ENCODE measurements at places on chromosomes 16 and 17.

GRCh38 chr17:39198186-39198566 is 707 bp upstream of the CACNB1 start:
- DNase-seq = no peak

DNA sequence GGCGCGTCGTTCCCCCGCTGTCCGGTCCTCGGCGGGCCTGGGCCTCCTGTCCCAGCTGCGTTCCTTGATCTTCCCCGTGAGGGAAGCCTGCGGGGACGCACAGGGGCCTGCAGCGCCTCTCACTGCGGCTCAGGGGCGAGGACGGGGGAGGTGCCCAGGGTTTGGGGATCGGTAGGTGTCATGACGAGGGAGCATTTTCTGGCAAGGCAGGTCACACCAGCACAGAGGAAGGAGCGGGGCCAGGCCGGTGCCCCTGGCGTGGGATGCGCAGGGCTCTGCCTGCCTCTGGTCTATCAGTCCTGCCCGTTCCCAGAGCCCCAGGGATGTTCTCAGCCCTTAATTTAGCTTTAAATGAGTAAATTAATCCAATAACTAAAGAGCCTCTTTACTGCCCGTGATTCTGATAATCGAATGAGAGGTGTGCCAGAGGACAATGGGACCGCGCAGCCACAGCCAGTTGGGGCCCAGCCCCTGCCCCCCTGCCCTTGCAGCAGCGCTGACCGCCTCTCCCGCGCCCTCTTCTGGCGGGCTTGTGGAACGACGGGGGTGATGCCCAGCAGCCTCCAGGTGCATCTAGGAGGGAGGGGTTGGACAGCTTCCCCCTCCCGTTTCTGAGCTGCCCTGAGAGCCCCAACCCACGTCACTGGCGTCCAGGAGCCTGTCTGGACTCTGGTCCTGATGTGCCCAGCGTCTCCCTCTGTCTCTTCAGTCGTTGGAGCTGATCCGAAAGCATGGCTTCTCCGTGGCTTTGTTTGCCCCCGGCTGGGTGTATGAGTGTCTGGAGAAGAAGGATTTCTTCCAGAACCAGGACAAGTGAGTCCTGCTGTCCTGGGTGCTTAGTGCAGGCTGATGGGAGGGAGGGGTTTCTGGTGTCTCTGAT is 7.9 kb downstream of the ENGASE start:
- no peak for DNase-seq

- no peak for DNase-seq
Observed at GRCh38 chr17:44955674-44956425, 8.3 kb upstream of the KIF18B start.

- DNase-seq = no peak
Observed at GRCh38 chr17:348692-349425, 3.7 kb downstream of the RPH3AL start.

GRCh38 chr16:556474-557173 is 3.6 kb upstream of the PRR35 start:
- DNase-seq = no peak

GRCh38 chr16:66668777-66669444 is 27.6 kb downstream of the CMTM4 start:
- no peak for DNase-seq

DNA sequence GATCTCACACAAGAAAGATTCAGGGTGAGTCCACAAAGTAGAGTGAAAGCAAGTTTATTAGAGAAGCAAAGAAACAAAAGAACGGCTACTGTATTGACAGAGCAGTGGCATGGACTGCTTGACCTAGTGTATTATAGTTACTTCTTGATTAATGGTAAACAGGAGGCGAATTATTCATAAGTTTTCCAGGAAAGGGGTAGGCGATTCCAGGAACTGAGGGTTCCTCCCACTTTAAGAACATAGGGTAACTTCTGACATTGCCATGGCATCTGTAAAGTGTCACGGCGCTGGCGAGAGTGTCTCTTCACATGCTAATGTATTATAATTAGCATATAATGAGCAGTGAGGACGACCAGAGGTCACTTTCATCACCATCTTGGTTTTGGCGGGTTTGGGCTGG is 93.2 kb downstream of the CACNG3 start:
- DNase-seq = no peak

- DNase-seq = no peak
Observed at GRCh38 chr16:66953462-66954096, 7.5 kb upstream of the CES3 start.

DNA sequence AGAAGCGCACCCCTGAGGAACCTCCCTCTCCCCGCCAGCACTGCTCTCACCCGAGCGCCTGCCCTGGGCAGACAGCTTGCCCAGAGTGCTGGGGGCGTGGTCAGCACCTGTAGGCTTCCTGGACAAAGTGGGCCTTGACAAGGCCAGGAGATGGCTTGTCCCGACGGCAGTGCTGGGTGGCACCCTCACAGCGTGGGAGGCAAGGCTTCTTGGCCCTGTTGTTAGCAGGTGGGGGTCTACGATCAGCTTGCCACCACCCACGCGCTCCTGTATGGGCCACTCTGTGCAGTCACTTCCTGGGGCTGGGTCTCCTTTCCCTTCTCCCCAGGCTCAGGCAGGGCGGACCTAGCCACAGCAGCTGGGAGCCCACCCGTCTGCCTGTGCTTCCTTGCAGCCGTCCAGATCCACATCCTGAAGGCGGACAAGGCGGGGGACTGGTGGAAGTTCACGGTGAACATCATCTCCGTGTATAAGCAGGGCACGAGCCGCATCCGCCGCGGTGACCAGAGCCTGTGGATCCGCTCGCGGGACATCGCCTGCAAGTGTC is 218.0 kb downstream of the NTN1 start:
- DNase-seq = no peak

DNA sequence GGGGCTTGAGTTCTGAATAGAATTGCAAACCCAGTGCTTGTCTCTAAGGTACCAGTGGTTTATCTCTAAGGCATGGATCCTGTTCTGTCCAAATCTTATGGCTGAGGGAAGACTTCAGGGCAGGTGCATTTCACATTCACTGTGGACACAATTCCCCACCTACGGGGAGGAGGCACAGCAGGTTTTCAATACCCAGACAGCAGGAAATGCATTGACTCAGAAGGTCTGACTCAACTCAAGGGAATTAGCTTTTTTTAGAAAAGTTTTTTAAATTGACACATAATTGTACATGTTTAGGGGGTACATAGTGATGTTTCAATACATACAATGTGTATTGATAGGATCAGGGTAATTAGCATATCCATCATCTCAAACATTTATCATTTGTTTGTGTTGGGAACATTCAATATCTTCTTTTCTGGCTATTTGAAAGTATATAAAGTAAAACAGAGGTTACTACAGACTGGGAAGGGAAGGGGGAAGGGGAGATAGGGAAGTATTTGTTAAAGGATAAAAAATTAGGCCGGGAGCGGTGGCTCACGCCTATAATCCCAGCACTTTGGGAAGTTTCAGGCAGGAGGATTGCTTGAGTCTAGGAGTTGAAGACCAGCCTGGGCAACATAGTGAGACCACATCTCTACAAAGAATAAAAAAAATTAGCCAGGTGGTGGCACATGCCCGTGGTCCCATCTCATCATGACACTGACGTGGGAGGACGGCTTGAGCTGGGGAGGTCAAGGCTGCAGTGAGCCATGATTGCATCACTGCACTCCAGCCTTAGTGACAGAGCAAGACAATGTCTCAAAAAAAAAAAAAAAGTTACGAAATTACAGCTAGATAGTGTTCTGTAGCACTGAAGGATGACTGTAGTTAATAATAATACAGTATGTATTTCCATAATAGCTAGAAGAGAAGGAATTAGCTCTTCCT is 54.9 kb downstream of the RGS9 start:
- no peak for DNase-seq

GRCh38 chr17:81097943-81098308 is 63.0 kb downstream of the BAIAP2 start:
- no peak for DNase-seq

- DNase-seq = no peak
Observed at GRCh38 chr17:50533720-50534148, 1.2 kb downstream of the EPN3 start.

DNA sequence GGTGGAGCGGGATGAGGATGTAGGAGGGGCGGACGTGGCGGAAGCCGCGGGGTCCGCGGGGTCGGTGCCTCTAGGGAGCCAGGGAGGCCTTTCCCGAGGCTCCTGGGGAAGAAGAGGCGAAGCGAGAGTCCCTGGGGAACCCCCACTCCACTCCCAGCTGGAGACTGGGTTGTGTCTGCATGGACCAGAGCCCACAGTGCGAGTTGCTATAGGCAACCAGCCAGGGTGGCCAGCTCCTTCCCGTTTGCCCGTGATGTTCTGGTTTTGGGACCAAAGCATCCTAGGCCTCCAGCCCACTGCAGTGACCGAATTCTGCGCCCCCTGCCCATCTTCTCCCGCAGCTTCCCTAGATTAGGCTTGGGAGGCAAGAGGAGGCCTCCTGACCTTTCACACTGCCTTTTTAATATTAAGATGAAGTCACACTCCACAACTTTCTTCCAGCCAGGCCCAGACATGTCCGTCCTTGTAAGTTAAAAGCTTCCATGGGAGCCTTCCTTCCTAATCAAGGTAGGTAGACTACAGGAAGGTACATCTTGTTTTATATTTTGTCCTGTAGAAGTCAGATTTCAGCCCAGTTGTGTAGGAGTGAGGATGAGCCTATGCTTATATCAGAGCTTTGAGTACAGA is 469 bp downstream of the AMZ2 start:
- no peak for DNase-seq

DNA sequence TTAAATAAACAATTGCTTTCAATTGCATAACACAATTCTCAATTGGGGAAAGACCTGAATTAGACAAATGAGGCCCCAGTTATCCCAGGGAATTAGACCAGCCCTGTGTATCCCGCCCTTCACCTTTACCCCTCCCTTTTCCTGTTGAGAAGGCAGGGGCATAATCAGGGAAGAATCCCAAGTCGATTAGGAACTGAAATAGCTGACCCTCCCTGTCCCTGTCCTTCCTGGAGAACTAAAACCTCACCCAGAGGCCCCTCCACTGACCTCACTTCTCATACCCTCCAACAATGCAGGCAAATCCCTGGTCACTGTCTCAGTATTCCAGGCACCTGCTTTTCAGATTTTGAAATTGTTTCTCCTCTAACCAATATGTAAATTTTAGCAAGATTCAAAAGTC is 165.4 kb upstream of the CDH11 start:
- DNase-seq = no peak

- DNase-seq = no peak
Observed at GRCh38 chr16:25176136-25176535, 40.6 kb upstream of the AQP8 start.

GRCh38 chr17:55584055-55584685 is 72.9 kb upstream of the SMIM36 start:
- no peak for DNase-seq

GRCh38 chr16:72021043-72021442 is 12.5 kb downstream of the DHODH start:
- DNase-seq = no peak

GRCh38 chr16:57530104-57530521 is 6.3 kb downstream of the CCDC102A start:
- peak; percentile 88 for DNase-seq

- DNase-seq = no peak
Observed at GRCh38 chr17:40072040-40072734, 9.4 kb downstream of the THRA start.

DNA sequence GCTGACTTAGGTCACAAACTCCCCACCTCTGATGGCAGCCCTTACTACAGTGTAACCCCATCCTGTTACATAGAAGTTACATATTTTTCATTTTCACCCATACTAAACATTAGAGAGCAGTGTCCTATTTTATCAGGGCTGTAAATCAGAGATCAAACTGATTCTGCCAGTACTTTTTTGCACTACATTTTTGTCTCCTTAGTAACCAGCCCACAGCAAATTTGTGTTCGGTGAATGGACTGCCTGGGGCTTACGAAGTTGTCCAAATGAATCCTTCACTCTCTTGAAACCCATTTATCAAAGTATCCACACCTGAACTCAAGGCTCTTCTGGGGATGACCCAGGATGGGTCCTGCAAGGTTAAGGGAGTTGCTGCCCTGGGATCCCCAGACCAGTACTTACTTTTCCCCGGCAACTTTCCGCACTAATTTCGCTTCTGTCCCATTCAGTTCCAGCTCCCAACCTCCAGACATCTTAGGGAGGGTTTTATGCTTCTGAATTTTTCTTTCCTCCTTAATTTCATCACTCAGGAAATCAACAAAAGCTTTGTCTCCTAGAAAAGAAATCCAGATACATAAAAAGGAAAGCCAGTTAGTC is 1.1 kb downstream of the C1QBP start:
- no peak for DNase-seq

DNA sequence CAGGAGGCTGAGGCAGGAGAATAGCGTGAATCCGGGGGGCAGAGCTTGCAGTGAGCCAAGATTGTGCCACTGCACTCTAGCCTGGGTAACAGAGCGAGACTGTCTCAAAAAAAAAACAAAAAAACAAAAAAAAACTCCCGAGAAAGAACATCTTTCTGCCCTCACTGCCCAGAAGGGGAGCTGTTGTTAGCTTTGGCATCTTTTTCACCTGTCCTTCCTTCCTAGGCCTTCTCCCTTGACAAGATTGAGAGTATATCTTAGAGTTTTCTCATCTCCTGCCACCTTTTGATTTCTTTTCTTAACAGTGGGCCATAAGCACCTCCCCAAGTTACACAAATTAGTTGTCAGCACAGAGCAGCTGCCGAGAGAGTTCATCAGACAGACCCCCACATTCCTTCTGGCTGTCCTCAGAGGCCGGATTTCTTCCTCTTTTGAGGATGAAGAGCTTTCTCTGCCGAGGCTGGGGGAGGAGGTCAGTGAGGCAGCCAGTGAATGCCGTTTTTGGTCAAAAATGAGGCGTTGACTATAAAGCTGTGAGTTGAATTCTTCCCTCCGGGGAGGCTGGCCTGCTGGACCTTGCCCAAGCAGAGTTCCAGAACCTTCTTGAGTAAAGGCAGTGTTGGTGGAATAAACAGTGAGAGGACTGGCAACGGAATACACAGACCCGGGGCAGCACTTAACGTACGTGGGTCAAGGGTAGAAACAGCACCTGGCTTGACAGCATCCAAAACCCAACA is 127.0 kb downstream of the ABCC6 start:
- no peak for DNase-seq

DNA sequence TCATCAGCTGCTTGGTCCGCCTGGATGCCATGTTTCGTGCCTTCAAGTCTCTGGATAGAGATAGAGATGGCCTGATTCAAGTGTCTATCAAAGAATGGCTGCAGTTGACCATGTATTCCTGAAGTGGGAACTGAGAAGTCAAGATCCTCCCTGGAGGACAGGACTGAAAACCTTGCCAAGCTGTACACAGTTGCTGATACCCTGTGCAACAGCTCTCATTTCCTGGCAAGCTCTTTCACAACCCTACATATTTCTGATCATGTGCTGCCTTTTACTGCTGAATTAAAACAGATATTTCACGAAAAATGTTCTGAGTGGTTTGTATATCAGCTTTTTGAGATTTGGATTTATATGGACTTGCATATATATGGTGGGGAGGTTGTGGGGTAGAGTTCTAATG is 898 bp downstream of the CAPNS2 start:
- no peak for DNase-seq
